ENCODE measurements at places on chromosomes 6 and 20.

GRCh38 chr6:111782192-111782809, 91.0 kb downstream of the FYN start:
- no peak for DNase-seq

GRCh38 chr6:21594416-21595281, 1.1 kb downstream of the SOX4 start:
- peak; percentile 39 for DNase-seq

DNA sequence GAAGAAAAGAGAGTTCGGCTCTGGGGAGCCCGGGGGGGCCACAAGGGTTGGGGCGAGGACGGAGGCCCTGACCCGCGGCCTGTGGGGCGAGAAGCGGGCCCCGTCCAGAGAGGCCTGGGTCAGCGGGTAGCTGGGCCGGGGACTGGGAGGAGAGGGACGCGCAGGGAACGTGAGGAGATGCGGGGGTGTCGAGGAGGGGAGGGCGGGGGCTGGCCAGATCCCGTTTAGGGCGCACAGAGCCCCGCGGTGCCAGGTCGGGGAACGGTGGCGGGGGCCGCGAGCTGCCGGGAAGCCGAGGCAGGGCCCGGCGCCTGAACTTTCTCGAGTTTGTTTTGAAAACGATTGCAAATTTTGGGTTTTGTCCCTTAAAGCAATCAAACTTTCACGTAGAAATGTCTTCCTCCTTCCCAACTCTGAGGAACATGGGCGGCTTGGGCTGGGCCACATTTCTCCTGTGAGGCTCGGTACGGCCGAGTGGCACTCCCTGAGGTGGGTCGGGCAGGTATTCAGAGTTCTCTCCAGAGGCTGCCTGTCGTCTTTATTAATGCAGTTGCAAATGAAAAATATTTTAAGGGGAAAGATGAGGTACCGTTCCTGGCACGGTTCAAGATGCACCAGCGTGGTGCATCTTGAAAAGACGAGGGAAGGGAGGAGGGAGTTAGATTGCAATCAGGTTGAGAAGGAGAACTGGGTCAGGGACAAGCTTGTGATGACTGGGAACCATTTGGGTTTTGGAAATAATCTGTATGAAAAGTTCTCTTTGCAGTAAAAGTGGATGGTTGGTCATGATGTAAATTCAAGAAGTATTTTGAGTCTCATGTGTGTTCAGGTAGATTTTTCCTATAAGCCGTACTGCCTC, 972 bp downstream of the RNF8 start:
- peak; percentile 29 for DNase-seq

DNA sequence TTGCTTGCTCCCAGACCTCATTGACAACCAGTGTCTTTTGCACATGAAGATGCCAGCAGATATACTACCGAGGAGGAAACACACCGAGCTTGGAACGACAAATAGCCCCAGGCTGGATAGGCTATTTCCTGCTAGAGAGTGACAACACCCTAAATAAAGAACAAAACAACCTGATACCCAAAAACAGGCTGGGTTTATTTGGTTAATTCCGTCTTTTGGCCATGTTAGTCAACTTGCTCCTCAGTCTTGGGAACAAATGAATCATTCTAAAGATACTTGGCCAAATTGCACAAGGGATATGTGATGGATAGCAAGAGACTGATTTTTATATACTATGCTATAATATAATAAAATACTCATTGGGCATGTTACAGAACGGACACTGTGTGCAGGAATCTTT, 11.5 kb upstream of the MUC22 start:
- DNase-seq = no peak

- DNase-seq = no peak
Observed at GRCh38 chr20:13755809-13756208, 28.9 kb downstream of the ESF1 start.
